ENCODE measurements at places on chromosomes 5 and 9.

DNA sequence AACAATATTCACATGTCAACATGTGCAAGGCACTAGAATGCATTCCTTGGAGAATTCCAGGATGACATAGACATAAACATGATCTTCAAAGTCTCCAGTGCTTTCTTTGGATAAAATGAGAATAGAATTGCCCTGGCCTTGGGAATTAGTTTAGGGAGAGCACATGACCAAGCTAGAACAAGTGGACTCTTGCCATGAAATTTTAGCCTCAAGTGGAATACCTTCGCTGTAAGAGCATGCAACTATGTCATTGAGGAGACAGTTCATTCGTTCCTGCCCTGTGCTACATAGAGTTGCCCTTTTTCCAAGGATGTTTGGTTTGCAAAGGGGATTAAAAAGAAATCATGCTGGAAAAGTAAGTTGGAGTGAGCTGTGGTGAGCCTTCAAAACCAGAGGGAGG is 42.7 kb downstream of the ZFAND5 start:
- DNase-seq, result peak; percentile 24

DNA sequence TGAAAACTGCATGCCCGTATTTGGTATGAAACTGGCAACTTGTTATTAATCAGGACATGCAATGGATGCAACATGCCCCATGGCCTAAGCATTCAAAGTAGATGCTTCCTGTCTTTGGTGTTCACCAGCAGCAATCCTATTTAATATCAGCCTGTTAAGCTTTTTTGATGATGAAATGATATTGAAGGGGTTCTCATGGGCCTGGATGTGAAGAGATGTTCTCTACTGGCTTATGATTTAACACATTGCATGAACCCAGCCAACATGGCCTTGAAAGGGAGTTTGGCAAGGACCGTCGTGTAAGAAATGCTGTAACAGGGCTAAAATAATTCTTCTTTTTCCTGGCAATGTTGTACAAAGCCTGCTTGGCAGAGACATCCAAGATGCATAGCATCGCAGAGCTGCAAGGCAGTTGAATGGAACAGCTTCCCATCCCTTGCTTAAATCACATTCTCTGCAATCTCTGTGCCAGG is 111.2 kb downstream of the SMARCA2 start:
- DNase-seq, result no peak

- peak; percentile 22 for DNase-seq
These were observed 432.5 kb upstream of the MEF2C start for GRCh38 chr5:89315286-89316100.

DNA sequence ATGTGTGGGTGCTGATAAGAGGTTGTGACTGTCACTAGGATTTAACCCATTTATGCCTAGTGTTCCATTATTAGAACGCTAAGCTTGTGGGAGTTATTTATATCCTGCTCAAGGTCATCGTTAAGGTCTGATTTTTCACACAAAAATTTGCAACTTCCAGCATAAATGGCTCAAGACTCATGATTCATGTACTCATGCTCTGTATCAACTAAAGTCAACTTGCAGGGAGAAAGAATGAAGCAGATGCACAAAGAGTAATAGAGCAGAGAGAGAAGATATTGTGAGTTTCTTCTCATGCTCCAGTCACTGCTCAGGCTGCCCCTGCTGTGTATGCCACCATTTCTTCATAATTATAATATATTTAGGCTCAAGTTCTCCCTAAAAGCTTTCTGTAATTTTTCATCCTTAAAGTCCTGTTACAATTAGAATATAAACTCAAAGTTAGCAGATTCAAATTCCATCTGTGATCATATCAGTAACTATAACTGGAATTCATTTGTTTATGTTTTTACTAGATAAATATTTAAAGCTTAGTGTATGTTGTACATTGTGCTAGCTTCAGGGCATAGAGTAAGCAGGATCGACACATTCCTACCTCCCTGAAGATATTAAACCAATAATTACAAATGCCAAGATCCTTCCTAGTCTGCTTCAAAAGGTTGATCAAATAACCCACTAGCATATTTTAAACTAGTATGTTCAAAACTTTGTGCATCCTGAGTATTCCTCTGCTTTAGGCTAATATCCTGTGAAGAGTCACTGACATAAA is 136.7 kb downstream of the NUDT12 start:
- DNase-seq, result peak; percentile 59

GRCh38 chr5:27594141-27594540 is 555.8 kb upstream of the CDH9 start:
- DNase-seq, result no peak

- peak; percentile 14 for DNase-seq
These were observed 269.5 kb downstream of the SEC61B start for GRCh38 chr9:99491408-99492158.

DNA sequence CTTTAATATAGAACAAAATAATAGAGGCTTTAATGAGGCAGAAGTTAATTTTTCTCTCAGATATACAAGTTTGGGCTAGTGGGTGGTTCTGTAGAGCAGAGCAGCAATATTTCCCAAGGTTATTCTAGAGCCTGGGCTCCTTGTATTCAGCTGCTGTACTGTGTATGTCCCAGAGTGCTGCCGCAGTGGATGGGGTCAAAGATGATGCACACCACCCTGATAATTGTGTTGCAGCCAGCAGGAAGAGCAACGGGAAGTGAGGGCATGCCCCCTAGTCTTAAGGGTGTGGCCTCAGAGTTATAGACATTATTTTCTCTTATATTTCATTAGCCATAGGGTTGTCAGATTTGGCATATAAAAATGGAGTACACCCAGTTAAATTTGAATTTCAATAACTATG is 23.9 kb upstream of the KIF4B start:
- DNase-seq, result no peak

- no peak for DNase-seq
These were observed 339.9 kb downstream of the TENT4A start for GRCh38 chr5:7053125-7053524.

- DNase-seq, result no peak
These were observed 3.7 kb downstream of the PITX1 start for GRCh38 chr5:135030123-135030955.

DNA sequence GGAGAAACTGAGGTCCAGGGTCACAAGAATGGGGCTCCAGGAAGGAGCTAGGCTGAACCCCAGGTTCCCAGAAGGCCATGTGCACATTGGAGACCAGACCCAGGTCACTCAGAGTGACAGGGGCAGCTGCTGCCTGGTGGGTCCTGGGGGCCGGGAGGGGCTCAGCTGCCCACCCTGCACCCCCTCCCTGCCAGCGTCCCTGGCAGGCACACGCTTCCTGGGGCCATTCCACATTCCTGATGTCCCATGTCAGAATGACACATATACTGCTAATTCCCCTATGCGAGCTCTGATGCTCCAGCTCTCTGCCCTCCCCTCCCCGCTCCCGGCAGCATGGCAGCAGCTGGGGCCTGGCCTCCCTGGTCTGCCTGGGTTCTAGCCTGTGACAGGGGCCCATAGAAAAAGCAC is 14.0 kb downstream of the FGFR4 start:
- DNase-seq, result peak; percentile 35

DNA sequence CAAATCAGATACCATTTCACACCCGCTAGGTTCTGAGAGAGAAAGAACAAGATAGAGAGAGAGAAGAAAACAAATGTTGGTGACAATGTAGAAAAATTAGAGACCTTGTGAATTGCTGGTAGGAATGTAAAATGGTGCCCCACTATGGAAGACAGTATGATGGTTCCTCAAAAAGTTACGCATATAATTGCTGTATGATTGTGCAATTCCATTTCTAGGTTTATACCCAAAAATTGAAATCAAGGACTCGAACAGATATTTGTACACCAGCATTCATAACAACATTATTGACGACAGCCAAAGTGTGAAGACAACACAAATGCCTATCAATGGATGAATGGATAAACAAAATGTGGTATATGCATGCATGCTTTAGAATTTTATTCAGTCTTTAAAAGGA is 74.5 kb upstream of the MAP3K1 start:
- no peak for DNase-seq

DNA sequence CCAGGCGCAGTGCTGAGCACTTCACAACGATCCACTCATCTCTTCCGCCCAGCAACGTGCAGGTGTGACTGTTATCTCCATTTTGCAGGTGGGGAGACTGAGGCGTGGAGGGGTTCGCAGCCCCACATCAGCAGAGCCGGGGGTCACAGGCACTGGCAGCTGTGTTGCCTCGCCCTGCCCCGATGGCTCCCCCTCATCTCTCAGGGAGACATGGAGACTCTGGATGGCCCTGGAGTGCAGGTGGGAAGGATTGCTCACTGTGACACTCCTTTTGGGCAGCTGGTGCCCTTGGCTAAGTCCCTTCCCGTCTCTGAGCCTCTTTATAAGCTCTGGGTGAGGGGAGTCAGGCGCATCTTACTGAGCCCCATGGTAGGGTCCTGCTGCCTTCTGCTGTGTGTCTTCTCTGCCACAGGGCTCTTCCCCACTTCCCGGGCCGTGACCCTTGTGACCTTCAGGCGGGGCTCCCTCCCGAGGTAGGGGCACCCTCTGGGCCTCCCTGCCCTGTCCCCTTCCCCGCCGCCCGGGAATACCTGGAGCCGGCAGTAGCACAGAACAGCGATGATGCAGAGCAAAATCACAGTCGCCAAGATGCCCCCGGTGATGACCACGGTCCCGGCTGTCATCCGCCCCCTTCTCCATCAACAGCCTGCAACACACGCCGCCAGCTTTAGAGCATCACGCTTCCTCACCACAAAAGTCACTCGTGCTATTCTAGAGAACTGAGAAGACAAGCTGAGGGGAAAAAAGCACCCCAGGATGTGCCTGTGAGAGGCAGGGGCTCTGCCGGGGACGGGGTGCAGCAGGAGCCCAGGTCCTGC is 29.4 kb downstream of the FAM163B start:
- DNase-seq, result no peak

DNA sequence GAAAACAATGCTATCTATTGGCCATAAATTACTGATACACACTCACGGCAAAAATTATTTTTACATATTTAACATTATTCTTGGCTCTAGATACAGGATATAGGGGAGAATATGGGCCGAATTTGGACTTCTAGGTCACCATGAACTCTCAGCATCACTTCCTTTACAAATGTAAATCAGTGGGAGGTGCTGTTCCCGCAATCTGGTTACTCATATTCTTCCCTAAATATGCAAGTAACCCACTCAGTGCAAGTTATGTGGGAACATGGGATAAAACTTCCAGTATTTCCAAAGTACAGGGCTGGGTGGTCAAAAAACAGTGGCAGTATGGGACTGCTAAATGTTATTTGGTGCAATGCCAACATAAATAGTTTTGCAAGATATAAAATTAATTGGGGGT is 145.6 kb downstream of the PPP2R2B start:
- DNase-seq, result no peak

GRCh38 chr9:89916001-89916597 is 311.3 kb downstream of the GADD45G start:
- DNase-seq, result peak; percentile 58

DNA sequence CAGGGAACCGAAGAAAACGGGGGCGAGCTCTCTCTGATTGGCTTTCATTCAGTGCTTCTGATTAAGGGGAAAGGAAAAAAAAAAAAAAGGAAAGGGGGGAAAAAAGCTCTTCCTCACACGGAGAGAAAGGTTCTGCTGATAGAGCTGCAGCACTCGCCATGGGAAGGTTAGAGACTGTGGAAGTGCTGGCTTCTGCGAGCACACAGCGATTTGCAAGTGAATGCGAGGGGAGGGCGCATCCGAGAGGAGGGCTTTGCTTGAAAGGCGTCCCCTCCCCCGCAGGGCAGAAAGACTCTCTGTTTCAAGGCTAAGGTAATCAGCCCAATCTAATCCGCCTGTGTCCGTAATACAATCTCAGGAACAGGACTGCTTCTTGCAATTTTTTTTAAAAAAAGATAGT is at the start of gene CDH10:
TSS of gene CDH10 (minus strand) at position 218 of the 400 bp plus-strand sequence. CDS start 51,488 bp downstream, outside the sequence.
- peak; percentile 4 for DNase-seq

- peak; percentile 18 for DNase-seq
These were observed 344.0 kb downstream of the PTPRD start for GRCh38 chr9:10268531-10269485.

GRCh38 chr5:159095866-159096242 is 3.9 kb downstream of the EBF1 start:
- no peak for DNase-seq

DNA sequence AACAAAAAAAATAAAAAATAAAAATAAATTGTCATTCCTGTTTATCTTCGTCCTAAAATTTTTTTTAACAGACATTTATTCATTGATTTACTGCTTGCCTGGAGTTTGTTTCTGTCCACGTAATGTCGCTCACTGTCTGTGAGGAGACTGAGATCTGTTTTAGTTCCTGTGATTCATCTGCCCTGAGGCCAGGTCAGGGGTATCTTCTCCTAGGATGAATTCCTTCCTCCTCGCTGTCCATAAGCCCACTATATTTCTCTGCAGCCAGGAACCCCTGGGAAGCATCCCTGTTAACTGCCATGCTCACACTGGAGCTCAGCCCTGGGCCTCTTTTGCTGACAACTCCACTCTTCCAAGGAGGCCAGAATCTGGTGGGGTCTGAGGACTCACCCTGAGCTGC is 682.0 kb downstream of the MTRR start:
- DNase-seq, result no peak

- no peak for DNase-seq
These were observed 691.2 kb downstream of the TLR4 start for GRCh38 chr9:118395415-118395814.

DNA sequence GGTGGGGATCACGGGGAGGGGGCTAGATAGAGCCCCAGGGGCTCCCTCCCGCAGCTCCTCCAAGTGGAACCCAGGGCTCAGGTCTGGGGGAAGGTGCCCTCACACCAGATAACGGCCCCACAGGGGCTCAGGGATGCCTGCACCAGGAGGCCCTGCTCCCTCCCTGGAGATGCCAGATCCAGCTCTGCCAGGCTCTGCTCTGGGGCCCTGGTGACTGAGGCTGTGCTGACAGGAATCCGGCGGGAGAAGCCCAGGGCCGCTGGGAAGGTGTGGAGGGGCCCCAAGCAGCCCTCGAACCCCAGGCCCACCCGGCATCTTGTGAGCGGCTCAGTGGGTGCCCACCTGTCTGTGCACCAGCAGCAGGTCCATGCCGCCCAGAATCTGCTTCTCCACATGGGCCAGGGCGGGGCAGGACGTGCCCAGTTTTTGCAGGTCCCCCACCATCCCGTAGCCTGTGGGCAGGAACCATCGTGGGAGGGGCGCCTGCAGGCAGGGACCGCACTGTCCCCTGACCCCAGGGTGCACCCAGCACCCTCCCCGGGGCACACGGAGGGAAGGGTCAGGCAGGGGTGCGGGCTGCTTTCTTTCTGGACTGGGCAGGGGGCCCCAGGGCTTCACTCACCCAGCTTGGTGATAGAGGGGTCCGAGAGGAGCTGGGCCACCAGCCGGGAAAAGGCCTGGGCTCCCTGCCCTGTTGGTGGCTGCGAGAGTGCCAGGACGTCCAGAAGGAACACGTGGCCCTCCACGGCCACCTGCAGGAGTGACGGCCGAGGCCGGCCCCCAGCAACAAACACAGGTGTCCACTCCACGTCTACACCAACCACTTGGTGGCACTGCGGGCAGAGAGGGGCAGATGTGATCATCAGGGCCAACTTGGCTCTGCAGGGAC is 48.9 kb upstream of the NRARP start:
- DNase-seq, result no peak

DNA sequence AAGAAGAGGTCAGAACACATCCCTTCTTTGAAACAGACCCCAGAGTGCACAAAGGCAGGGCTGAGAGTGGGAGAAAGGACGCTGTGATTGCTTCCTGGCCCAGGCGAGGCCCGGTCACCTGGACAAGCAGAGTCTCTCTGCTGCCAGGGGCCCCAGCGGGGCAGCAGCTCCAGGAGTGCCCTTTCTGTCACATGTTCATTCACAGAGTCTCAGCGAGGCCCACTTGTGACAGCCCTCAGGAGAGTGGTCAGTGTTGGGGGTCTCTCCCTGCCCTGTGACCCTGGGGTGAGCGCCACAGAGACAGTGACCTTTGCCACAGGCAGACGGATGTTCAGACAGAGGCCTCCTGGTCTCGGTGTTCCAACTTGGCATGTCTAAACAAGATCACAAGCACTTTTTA is 130.2 kb upstream of the IRX4 start:
- no peak for DNase-seq

- DNase-seq, result no peak
These were observed 106.1 kb downstream of the STK32A start for GRCh38 chr5:147340941-147341340.
